Type B pancreatic cell (in vitro differentiated cells): ENCODE measurements at places on chromosomes 11 and 22.

GRCh38 chr11:114416441-114416961, 16.0 kb downstream of the RBM7 start:
- no peak for DNase-seq

GRCh38 chr11:94127638-94128037, 1.0 kb upstream of the PANX1 start:
- DNase-seq: no peak

GRCh38 chr22:30947173-30947815, 21.3 kb downstream of the MORC2 start:
- no peak for DNase-seq

GRCh38 chr11:74546752-74547151, 45.6 kb upstream of the POLD3 start:
- no peak for DNase-seq

DNA sequence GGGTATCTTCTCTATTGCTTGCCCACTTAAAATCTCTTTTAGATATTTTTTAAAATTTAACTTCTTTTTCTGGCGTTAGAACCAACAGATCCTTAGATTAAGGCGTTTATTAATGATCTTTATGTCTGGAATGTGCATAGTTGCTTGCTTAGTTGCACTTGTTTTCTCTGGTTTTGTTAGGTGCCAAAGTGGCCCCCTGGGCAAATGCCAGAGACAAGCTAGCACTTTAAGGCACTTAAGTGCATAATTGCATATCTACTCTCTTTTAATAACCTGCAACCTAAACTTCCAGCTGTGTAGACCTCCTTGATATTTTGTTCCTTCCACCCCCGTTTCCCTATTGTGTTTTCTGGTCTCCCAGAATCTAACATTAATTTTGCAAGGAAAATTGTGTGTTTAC, 3.3 kb downstream of the RBM4 start:
- DNase-seq: no peak

DNA sequence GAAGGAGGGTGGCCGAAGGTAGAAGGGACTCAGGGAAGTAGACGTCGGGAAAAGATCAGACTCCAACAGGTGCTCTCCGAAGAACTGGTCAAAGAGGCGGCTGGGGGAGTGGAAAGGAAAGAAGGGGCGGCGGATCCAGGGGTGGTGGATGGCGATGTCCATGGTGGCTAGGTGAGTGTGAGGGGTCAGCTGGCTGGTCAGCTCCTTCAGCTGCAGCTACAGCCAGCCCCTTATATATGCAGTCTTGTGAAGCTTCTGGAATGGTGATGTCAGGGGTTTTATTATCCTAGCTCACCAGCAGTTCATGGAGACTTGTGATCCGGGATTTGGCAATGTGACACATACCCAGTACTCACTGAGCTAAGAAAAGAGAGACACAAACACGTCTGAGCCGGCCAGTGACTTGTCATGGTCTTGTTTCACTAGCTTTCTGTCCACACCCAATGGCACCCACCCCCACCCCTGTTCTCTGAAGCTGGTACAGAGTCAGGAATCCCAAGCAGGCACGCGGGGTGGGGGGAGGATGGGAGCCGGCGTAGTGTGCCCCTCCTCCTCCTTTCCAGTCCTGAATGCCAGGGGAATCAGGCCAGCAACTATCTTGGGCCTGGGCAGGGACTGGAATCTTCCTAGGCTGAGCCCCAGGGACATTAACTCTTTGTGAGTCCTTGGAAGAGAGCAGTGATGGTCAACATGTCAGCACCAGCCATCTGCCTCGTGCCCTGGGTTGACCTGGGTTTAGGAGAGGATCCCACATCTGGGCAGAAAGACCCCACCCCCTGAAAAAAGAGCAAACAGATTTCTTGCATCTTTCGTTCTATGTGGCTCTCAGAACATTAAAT, at the start of gene CRYAB:
TSS of gene CRYAB (minus strand) at position 208 of the 839 bp plus-strand sequence. CDS start at position 162, 46 bp downstream.
- no peak for DNase-seq

DNA sequence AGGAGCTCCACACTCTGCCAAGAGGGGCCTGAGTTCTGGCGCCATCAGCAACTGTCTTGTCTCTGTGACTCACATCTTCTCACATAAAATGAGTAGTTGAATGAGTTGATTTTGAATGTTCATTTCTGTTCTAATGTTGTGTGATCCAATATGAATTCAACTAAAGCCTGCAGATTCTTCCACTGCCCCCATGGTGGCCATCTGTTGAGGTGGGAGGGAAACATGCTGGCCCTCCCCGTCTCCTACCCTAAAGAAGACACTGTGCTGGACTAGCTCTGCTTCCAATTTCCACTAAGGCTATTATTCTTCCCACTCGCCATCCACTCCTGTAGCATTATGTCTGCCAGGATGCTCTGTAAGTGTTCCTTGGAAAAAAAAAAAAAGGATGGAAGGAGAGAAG, 555.6 kb upstream of the LARGE1 start:
- DNase-seq: no peak

DNA sequence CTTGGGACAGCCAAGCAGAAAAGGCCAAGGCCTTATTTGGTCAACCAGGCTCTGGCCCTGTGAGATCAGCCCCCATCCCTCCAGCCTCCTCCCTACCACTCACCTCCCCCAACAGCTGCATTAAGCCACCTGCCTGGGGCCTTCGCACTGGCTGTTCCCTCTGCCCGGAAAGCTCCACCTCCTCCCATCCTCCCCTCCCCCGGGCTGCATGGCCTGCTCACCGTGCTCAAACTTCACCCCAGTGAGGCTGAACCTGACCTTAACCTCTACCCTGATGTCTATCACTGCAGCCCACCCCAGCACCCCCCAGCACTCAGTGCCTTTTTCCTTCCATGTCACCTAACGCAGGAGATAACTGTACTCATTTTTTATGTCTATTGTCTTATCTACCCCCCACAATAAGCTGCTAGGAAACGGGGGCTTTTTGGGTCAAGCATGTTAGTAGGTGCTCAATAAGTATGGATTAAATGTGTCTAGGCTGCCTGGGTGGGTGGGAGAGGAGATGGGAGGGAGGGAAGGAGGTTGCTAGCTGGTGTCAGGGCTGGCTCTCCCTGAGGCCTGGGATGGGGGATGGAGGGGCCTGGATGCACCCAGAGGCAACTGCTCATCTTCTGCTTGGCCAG, 912 bp downstream of the PTPRCAP start:
- no peak for DNase-seq

DNA sequence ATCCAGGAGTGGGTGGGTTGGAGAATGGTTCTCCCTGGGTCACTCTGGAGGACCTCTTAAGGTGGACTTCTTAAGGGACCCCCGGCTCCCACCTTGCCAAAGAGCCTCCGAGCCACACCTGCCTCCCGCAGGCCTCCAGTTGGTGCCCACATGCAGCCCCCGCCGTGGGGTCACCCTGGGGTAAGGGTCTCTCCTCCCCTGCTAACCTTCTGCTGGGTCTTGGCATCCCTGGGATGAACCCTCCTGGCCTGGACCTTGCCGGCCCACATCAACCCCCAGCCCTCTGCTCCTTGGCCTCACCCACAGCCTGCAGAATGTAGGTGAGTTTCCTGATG, 12.5 kb upstream of the MUC6 start:
- DNase-seq: no peak

DNA sequence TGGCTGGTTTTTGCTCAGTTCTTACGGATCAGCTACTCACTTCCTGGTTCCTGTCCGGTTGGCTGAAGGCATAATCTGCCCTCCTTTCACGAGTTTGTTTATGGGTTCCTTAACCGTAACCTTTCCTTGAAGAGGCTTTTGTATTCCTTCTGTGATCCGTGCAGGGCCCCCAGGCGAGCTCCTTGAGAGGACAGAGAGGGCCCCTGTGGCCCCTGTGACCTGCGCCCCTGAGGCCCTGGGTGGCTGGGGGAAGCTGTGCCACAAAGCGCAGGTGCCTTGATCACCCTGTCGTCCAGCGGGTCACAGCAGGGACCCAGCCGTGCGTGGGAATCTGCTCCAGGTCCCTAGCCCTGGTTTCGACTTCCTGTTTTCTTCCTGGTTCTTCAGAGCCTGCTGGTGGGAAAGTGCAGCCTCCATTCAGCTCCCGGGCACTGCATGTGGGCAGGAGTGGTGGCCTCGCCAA, 27.8 kb upstream of the FADD start:
- DNase-seq: no peak

- DNase-seq: no peak
These were observed 37.9 kb upstream of the MTMR2 start for GRCh38 chr11:95961758-95962157.

- DNase-seq: no peak
These were observed 55.1 kb downstream of the ARHGEF12 start for GRCh38 chr11:120391292-120391691.

- DNase-seq: no peak
These were observed 54.2 kb downstream of the IRAG1 start for GRCh38 chr11:10639350-10639749.
